ENCODE measurements at places on chromosomes 7 and 10. TPM values are rescaled to one million over a fixed set of nuclear protein-coding genes. Genes with fewer than 3 reads are reported as not detected.

The EIF4EBP2 gene
- total RNA-seq: 52.1 TPM

The CHAT gene
- total RNA-seq: not detected

The ACSM6 gene
- total RNA-seq: 0.48 TPM

The MUC3A gene
- not detected for total RNA-seq

The LOXL4 gene
- 8.8 TPM for total RNA-seq

The LRIT2 gene
- total RNA-seq: not detected

The BHLHA15 gene
- not detected for total RNA-seq

The CH25H gene
- total RNA-seq: 1.1 TPM

The EMX2 gene
- 0.95 TPM for total RNA-seq

The OR2A1 gene
- 0.05 TPM for total RNA-seq

The CFTR gene
- total RNA-seq: 2.0 TPM

The MMP21 gene
- total RNA-seq: 0.69 TPM

Data from urinary bladder (tissue), 4 donors.